ENCODE measurements at places on chromosomes 1 and 21. TPM values are rescaled to one million over a fixed set of nuclear protein-coding genes. Genes with fewer than 3 reads are reported as not detected.

The DNALI1 gene
- total RNA-seq = 9.1 TPM

The C8B gene
- not detected for total RNA-seq

The TFF3 gene
- total RNA-seq = not detected

The CHIA gene
- not detected for total RNA-seq

The AUNIP gene
- total RNA-seq = 5.0 TPM

The OR6N1 gene
- total RNA-seq = not detected

The PHACTR4 gene
- total RNA-seq = 7.5 TPM

The NR5A2 gene
- total RNA-seq = under 0.01 TPM

The PROK1 gene
- not detected for total RNA-seq

The CELA3A gene
- total RNA-seq = not detected

GRCh38 chr1:116794804-116795481 lies 40.7 kb downstream of the CD2 start:
- no peak overlapping the region for H3K27ac ChIP-seq
- no peaks in the 10 kb centered on the region for H3K4me1 ChIP-seq
- H3K36me3 ChIP-seq = no peaks in the 10 kb centered on the region
- H3K27me3 ChIP-seq = no peaks in the 10 kb centered on the region

- no peak overlapping the region for H3K4me3 ChIP-seq
- H3K27ac ChIP-seq = no peak overlapping the region
- no peak for DNase-seq
- H3K27me3 ChIP-seq = no peaks in the 10 kb centered on the region
Observed at GRCh38 chr1:107831921-107832320, 133.1 kb downstream of the VAV3 start.

GRCh38 chr1:2469103-2469940 lies 6.8 kb upstream of the PLCH2 start:
- no peak overlapping the region for H3K4me3 ChIP-seq
- peaks cover 44% of the 10 kb centered on the region for H3K27me3 ChIP-seq

DNA sequence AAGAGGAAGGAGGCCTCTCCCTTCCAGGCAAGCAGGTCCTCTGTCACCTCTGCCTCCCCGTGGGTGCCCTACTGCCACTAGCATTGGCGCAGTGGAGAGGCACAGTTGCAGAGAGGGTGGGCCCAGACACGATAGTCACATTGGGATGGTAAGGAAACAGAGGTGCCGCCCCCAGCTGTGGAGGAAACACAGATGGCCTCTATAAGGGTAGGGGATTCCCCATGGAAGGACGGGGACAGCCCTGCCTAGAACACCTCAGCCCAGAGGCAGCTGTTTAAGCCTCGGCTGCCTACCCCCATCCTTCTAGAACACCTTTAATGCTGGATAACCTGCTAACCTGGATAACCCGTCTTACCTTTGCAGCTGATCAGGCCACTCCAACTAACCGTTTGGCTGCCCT lies 65.7 kb upstream of the CNTN2 start:
- H3K27me3 ChIP-seq = peaks cover 23% of the 10 kb centered on the region
- no peak overlapping the region for H3K27ac ChIP-seq
- no peak overlapping the region for H3K4me3 ChIP-seq
- no peak for DNase-seq

- no peaks in the 10 kb centered on the region for H3K27me3 ChIP-seq
- peaks cover 3% of the 10 kb centered on the region for H3K36me3 ChIP-seq
- H3K27ac ChIP-seq = no peak overlapping the region
Observed at GRCh38 chr1:6519935-6520671, 28.6 kb upstream of the PLEKHG5 start.

- no peaks in the 10 kb centered on the region for H3K27me3 ChIP-seq
- H3K4me1 ChIP-seq = no peaks in the 10 kb centered on the region
- H3K36me3 ChIP-seq = peaks cover 6% of the 10 kb centered on the region
- no peak overlapping the region for H3K4me3 ChIP-seq
- DNase-seq = no peak
- no peak overlapping the region for H3K27ac ChIP-seq
Observed at GRCh38 chr1:40204856-40205255, 42.9 kb upstream of the TMCO2 start.

DNA sequence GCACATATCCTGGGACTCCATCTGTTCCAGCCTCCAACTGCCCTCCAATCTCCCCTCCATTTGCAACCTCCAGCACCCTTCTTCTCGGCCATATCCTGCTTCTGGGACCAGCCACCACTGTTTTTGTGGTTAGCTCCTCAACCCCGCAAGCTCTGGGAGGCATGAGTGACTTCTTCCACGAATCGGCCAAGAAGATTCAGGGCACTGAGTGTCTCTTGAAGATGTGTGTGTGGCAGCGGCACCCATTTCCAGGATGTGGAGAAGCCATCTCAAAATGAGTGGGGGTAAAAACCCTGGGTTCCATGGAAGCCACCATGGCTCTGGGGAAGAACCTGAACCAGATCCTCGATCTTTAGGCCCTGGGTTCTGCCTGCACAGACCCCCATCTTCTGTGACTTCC lies 194.6 kb downstream of the SLC45A1 start:
- no peak overlapping the region for H3K4me3 ChIP-seq
- DNase-seq = no peak
- H3K36me3 ChIP-seq = peaks cover 4% of the 10 kb centered on the region
- peaks cover 17% of the 10 kb centered on the region for H3K4me1 ChIP-seq

- no peak for DNase-seq
- H3K36me3 ChIP-seq = no peaks in the 10 kb centered on the region
- H3K4me1 ChIP-seq = no peaks in the 10 kb centered on the region
- no peaks in the 10 kb centered on the region for H3K27me3 ChIP-seq
Observed at GRCh38 chr1:101509370-101509769, 272.6 kb downstream of the S1PR1 start.

DNA sequence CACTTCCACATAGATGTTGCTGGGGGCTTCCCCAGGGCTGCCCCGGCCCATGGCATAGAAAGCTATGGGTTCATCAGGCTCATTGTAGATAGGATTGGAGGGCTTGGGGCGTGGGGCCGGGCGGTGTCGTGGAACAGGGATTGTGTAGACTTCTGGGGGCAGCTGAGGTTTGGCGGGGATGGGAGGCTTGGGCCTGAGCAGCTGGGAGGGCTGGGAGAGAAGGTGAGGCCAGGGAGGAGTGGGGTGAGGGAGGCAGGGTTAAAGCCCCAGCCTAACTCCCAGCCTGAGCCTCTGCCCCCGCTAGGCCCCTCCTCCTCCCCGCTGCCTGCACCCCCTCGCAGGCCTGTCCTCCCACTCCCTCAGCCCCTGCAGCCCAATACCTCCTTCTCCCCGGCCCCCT lies 7.4 kb downstream of the SH2D2A start:
- no peak for DNase-seq
- no peak overlapping the region for H3K4me3 ChIP-seq
- H3K4me1 ChIP-seq = peaks cover 10% of the 10 kb centered on the region
- no peaks in the 10 kb centered on the region for H3K36me3 ChIP-seq
- H3K27me3 ChIP-seq = peaks cover 37% of the 10 kb centered on the region

- no peak for DNase-seq
- no peaks in the 10 kb centered on the region for H3K4me1 ChIP-seq
- H3K27me3 ChIP-seq = no peaks in the 10 kb centered on the region
- no peaks in the 10 kb centered on the region for H3K36me3 ChIP-seq
- no peak overlapping the region for H3K27ac ChIP-seq
- H3K4me3 ChIP-seq = no peak overlapping the region
Observed at GRCh38 chr1:4022715-4023114, 122.6 kb upstream of the C1orf174 start.

- H3K4me1 ChIP-seq = no peaks in the 10 kb centered on the region
- no peak overlapping the region for H3K4me3 ChIP-seq
- H3K27me3 ChIP-seq = peaks cover 3% of the 10 kb centered on the region
Observed at GRCh38 chr1:86756062-86756406, 51.7 kb downstream of the SH3GLB1 start.

- no peak overlapping the region for H3K4me3 ChIP-seq
- peaks cover 3% of the 10 kb centered on the region for H3K4me1 ChIP-seq
- H3K27ac ChIP-seq = no peak overlapping the region
- no peaks in the 10 kb centered on the region for H3K36me3 ChIP-seq
Observed at GRCh38 chr1:53303243-53303642, 24.6 kb downstream of the LRP8 start.

DNA sequence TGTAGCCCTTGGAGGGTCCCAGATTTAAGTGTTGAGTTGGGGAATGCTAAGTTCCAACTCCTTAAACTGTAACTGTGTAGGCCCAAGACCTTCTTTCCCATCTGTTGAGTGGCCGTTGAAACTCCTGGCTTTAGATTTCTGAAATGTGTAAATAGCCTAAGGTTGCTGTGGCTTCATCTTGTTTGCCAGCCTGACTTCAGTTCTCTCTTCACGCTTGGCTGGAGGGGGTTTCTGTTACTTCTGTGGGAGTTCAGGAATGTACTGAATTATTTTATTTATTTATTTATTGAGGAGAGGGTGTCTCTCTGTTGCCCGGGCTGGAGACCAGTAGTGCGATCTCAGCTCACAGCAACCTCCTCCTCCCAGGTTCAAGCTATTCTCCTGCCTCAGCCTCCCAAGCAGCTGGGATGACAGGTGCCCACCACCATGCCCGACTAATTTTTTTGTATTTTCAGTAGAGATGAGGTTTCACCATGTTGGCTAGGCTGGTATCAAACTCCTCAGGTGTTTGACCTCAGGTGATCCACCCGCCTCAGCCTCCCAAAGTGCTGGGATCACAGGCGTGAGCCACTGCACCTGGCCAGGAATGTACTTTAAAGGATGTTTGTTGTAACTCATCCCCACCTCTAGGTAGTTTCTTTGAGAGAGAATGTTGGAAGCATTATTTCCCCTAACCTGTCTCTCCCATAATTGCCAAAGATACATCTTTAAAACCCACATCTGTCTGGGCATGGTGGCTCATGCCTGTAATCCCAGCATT lies 5.9 kb downstream of the TTC39A start:
- peaks cover 2% of the 10 kb centered on the region for H3K4me1 ChIP-seq
- H3K36me3 ChIP-seq = no peaks in the 10 kb centered on the region
- H3K27ac ChIP-seq = no peak overlapping the region
- no peak overlapping the region for H3K4me3 ChIP-seq
- DNase-seq = no peak
- peaks cover 4% of the 10 kb centered on the region for H3K27me3 ChIP-seq

- no peak overlapping the region for H3K27ac ChIP-seq
- H3K27me3 ChIP-seq = peaks cover 14% of the 10 kb centered on the region
- peaks cover 2% of the 10 kb centered on the region for H3K4me1 ChIP-seq
- no peak overlapping the region for H3K4me3 ChIP-seq
- DNase-seq = peak; percentile 63
- H3K36me3 ChIP-seq = no peaks in the 10 kb centered on the region
Observed at GRCh38 chr1:110412576-110412975, 5.1 kb upstream of the LAMTOR5 start.

DNA sequence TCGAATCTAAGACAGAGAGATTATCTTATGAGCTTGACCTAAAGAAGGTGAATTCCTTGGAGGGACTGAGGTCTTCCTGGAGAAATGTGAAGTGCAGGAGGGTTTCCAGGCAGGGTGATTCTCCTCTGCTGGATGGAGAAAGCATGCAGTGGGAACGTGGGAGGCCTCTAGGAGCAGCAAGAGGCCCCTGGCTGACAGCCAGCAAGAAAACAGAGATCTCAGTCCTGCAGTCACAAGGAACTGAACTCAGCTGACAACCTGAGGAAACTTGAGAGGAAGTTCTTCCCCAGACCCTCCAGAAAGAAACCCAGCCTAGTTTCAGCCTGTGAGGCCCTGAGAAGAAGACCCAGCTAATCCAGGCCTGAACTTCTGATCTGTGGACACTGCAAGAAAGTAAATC lies 345.9 kb downstream of the FAM72C start:
- no peak overlapping the region for H3K4me3 ChIP-seq
- no peak for DNase-seq
- no peak overlapping the region for H3K27ac ChIP-seq
- H3K4me1 ChIP-seq = no peaks in the 10 kb centered on the region

DNA sequence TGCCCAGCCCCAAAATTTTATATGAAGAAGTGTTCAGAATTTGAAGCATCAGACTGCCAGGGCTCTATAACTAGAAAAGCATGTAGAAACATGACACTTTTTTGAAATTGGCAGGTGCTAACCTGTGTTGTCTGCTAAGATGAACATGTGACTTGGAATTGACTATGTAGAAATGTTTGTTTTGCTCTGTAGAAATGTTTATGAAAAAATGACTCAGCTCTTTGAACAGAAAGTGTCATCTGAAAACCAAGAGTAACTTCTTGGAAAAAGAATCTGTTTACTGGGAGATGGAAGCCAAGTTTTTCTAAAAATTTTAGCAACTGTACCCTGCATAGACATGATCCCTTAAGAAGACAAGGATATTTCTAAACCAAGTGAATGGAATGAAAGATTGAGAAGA lies 59.2 kb downstream of the LHX9 start:
- DNase-seq = peak; percentile 15
- H3K4me1 ChIP-seq = 0 out of 2 replicates have a peak, but pooled peaks cover 2% of the 10 kb centered on the region
- no peaks in the 10 kb centered on the region for H3K27me3 ChIP-seq
- no peak overlapping the region for H3K27ac ChIP-seq
- H3K4me3 ChIP-seq = no peak overlapping the region

- H3K4me3 ChIP-seq = no peak overlapping the region
- no peak for DNase-seq
- no peaks in the 10 kb centered on the region for H3K36me3 ChIP-seq
- H3K27me3 ChIP-seq = no peaks in the 10 kb centered on the region
- no peaks in the 10 kb centered on the region for H3K4me1 ChIP-seq
Observed at GRCh38 chr1:192675716-192676115, 39.8 kb downstream of the RGS13 start.

DNA sequence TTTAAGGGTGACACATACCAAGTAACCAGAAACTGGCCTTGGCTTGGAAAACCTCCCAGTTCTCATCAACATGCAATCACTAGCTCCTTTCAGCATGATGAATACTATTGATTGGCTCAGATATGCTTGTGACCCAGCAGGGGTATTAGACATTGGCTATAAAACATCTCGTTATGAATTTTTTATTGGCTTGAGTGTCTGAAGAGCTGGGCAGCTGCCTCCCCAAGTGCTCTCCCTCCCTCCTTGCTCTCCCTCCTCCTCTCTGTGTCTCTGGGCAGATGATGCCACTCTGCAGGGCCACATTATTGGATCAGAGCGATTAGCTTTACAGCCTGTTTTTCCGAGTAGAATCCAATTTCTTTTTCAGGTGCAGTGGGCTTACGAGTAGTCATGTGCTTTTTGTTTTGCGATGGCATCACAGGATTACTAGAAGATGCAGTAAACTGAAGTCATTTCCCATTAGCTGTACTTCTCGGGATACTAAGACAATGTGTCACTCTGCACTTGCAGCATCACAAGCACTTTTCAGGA lies 79.3 kb upstream of the ATF3 start:
- DNase-seq = peak; percentile 61
- H3K27ac ChIP-seq = no peak overlapping the region
- no peak overlapping the region for H3K4me3 ChIP-seq
- H3K27me3 ChIP-seq = peaks cover 25% of the 10 kb centered on the region

DNA sequence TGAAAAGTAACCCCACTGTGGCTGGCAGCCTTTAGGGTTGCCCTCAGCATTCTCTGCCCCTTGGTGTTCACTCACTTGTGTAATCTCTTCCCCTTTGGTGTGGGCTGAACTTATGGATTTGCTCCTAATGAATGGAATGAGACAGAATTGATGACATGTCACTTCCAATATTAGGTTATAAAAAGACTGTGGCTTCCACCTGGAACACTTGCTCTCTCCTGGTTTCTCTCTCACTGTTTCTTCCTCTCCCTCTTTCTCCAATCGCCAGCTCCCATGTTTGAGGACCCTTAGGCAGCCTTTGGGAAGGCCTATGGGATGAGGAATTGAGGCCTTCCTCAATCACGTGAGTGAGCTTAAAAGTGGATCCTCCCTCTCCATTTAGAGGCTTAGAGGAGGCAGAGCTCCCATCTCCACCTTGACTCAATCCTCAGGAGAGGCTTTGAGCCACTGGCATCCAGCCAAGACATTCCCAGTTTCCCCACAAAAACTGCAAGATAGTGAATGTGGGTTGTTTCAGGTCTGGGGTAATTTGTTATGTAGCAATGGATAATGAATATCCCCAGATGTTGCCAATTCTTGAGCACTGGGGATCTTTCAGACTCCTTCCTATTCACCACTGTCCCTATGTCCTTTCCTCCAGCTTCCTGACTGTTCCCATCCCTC lies 95.5 kb upstream of the CD34 start:
- no peaks in the 10 kb centered on the region for H3K4me1 ChIP-seq
- DNase-seq = no peak
- H3K4me3 ChIP-seq = no peak overlapping the region
- no peak overlapping the region for H3K27ac ChIP-seq

Data from IMR-90 (cell line).